ENCODE measurements at places on chromosomes 5 and 9.

DNA sequence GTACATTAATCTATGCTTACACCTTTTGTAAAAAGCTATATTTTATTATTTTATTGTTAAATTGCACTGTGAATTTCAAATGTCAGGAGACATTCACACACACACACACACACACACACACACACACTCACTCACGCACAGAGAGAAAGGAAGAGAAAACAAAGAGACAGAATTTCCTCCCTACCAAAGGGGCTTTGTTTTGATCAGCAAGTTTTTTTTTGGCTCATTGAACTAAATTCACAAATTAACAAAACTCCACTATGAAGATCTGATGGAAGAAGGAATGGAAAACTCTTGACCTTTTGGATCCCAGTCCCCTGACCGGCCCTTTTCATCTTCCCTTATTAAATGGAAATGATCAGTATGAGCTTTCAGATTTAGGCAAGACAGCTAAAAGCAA lies 161.2 kb downstream of the PDE4D start:
- no peak for DNase-seq

- DNase-seq = no peak
Observed at GRCh38 chr5:5306696-5307095, 115.8 kb upstream of the ICE1 start.

- DNase-seq = no peak
Observed at GRCh38 chr9:4507306-4508130, 17.2 kb downstream of the SLC1A1 start.

GRCh38 chr9:95110921-95111525 lies 206.5 kb downstream of the FANCC start:
- no peak for DNase-seq

DNA sequence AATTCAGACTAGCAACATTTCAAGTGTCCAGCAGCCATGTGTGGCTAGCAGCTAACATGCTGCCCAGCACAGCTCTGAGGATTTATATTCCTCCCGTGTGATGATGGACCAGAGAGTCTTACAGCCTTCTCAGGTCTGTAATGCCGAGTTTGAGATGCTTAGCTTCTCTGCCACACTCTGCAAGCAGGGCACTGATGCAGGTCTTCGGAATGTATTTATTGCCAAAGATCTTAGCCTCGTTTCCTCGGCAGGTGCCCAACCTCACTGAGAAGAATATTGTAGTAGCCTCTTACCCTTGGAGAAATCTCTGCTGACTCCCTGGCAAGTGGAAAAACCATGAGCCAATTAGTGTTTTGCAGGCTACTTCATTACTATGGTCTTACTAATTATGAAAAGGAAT lies 3.7 kb upstream of the RAI14 start:
- DNase-seq = no peak

- no peak for DNase-seq
Observed at GRCh38 chr5:90071656-90072055, 337.9 kb downstream of the CETN3 start.

GRCh38 chr9:132591751-132592314 lies 9.4 kb downstream of the BARHL1 start:
- DNase-seq = no peak

Measured in stimulated activated CD8-positive, alpha-beta memory T cell treated with anti-CD3 and anti-CD28 coated beads, Interleukin-7, amount 100 ng/mL, for 4 hours (primary cell).